ENCODE measurements at places on chromosomes 12 and 14.

DNA sequence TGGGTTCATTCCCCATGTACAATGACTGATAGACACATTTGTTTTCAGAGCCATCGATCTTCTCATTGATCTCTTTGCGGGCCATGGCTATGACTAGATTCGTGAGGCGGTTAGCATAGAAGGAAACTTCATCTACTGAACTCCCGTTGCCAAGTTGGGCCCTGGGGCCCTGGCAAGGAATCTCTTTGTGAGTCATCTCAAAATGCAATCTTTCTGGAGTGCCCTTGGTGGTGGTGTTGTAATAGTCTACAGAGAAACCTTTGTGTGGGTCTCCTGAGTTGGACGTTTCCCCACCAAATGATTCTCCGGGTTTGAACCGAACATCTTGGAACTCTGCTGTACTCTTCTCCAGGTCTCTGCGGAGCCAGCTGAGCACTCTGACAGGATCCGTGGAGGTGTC is 20.4 kb downstream of the AKAP3 start:
- DNase-seq = no peak

- DNase-seq = no peak
These were observed 3.3 kb upstream of the KRT86 start for GRCh38 chr12:52271158-52271557.

DNA sequence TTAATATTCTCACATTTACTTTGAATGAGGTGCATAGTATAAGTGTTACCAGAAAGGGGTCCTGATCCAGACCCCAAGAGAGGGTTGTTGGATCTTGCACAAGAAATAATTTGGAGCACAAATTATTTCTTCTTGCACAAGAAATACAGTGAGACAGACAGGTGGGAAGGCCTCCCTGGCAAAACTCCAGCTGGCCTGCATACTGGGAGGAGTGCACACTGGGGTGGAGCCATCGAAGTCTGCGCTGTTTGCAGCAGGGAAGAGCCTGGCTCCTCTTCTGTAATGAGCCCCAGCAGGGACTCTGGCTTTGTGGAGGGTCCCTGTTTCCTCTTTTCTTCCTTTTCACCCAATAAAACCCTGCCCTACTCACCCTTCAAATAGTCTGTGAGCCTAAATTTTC is 141.6 kb downstream of the GLT1D1 start:
- DNase-seq = peak; percentile 38

- DNase-seq = no peak
These were observed 38.1 kb upstream of the PIWIL1 start for GRCh38 chr12:130299574-130299973.

GRCh38 chr12:119249383-119250155 is 70.8 kb downstream of the HSPB8 start:
- DNase-seq = no peak

DNA sequence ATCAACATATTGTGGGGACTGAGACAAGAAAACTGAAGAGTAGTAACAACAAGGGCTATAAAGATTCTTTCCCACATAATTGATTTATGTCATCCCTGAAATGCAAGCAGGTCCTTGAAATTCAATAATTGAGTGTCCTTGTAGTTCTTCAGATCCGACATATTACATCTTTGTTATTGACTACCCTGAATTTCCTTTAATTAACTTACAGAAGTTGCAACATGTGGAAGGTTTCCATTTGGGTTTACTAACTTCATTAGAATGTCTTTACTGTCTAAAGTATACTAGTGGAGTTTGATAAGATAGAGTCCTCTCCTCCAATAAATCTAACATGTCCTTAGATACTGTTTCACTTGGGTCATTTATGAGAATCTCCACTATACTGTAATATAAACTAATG is 951.8 kb downstream of the SLC6A15 start:
- no peak for DNase-seq

DNA sequence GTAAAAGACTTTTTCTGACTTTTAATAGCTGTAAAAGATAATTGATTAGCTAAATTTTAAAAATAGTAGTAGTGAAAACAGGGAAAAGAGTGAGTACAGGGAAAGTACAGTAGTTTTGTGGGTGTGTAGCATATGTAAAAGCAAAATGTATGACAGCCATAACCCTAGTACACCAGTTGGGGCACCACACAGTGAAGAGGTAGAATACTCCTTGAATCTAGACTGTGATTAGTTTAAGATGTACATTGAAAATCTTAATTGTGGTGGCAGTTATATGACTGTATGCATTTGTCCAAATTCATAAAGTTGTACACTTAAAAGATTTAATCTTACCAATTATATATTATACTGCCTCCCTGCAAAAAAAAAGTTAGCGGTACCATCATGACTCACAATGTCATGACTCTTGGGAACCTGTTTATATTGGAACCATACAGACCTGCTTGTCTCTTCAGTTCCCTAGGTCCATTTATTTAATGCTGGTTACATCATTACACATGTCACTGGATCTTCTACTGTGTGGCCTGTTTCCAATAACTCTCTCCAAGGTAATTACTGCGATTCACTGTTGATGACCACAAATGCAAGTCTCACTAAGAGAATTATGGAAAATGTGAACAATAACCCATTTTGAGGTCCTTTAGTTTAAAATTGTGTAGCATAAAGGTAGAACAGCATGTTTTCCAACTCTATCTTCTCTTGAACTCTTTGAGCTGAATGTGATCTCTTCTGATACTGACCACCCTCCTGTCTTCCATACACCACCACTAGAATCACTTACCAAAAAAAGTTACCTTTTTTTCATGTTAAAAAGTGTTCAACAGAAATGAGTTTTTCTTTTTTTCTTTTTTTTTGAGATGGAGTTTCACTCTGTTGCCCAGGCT is 264.2 kb upstream of the AMIGO2 start:
- no peak for DNase-seq

DNA sequence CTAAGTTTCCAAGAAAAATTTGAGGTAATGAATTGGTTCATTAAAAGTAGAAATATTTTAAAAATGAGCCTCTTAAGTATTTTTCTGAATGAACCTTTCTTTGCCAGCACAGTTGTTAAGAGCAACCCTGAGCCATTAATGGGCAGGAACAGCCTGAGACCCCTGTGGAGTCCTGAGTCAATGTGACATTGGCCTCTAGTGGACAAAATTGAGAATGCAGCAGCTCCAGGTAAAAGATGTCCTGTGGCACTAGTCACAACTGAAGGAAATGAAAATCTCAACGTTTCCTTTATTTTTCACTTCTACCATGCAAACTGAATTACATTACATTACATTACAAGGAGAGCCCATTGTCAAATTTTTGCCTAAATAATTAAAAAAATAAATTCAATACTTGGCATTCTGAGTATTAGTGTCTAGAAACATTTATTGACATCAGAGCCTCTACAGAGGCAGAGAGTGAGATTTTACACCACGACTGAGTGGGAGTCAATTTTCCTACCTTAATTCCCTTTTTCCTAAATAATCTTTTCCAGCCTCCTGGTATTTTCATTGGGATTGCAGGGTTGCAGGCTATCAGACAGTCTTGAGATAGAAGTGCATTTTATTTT is 135.7 kb downstream of the PPM1H start:
- DNase-seq = peak; percentile 72

- DNase-seq = peak; percentile 15
These were observed 91.4 kb downstream of the PLCZ1 start for GRCh38 chr12:18646286-18646890.

- DNase-seq = no peak
These were observed 74.0 kb upstream of the CDKN3 start for GRCh38 chr14:54322701-54323337.

- DNase-seq = peak; percentile 45
These were observed 13.4 kb downstream of the TNFAIP2 start for GRCh38 chr14:103136388-103137271.

DNA sequence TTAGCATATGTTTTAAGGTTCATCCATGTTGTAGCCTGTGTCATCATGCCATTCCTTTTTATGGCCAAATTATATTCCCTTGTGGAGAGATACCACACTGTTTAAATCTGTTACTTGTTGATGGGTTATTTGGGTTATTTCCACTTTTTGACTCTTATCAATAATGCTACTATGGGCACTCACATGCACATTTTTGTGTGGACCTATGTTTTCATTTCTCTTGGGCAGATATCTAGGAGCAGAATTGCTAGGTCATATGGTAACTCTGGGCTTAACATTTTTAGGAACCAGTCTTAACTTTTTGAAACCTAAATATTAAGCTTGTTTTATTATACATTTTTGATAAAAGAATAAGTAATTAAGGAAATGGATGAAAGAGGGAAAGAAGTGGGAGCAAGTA is 4.0 kb downstream of the EML1 start:
- DNase-seq = no peak

DNA sequence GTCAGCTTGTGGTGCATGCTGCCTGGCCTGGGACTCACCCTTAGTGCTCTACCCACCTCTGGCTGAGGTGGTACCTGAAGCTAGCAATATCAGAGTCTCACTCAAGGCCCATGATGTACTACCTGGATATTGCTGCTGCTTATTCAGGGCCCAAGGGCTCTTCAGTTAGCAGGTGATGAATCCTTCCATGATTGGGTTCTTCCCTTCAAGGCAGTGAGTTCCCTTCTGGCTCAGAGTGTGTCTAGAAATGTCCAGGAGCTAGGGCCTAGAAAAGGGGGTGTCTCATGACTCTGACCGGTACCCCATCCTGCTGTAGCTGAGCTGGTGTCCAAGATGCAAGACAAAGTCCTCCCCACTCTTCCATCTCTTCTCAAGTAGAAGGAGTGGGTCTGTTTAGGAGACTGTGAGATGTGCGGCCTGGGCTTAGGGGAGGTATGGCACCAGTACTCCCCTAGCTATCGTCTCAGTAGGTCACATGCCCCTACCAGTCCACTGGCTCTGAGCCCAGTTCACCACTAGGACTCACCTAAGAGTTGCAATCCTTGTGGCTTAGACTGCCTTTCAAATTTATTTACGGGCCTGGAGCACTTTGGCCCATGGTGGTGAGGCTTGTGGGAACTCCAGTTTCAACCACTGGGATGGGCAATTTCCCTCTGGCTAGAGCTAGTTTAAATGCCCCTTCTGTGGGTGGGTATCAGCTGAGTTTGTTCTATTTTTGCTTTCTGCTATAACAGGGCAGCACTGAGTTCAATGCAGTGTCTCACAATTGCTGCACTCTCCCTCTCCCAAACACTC is 12.2 kb downstream of the PRORP start:
- no peak for DNase-seq

DNA sequence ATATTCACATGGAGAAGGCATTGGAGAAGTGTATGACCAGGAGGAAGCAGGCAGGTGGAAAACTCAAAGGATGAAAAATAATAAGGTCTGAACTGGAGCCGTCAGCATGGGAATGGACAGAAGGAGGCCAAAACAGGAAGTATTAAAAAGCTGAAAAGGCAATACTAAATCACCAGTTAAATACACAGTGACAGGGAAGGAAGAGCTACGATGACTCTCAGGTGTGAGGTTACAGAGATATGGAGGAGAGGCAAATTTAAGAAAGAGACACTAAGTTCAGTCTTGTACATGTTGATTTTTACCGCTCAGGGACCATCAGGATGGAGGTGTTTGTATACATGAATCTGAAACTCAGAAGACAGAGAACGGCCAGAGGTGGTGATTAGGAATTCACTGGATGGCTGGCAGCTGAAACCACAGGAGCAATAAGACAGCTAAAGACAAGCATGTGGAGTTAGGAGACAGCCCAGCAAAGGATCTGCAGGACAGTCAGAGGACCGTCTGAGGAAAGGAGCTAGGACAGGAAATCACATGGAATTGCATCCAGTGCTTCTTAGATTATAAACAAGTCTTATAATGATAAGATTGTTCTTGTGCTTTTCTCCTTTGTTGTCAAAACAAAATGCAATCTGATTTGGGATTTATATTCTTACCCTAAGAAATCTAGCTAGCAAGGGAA is 33.9 kb upstream of the CDKN3 start:
- no peak for DNase-seq

DNA sequence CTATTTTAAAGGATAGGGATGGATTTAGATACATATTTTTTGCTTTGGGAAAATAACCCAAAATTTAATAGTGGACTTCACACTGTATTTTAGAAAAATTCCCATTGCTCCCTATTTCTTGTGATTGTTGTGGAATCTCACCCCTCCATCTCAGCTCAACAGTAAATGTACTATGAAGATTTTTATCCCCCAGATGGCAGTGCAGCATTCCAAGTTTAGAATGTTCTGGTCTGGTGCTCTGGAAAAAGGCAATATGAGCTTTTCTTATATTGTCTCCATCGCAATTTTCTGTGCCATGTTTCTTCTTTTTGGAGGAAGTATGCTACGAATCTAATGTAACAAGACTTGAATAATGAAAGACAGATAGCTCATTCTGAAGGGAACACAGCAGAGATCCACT is 471.7 kb upstream of the SYT1 start:
- no peak for DNase-seq

- no peak for DNase-seq
These were observed 3.2 kb upstream of the CLEC4C start for GRCh38 chr12:7750350-7750749.

- DNase-seq = no peak
These were observed 798.1 kb downstream of the NRXN3 start for GRCh38 chr14:78968265-78968664.

GRCh38 chr12:127677537-127678131 is 589.3 kb upstream of the TMEM132C start:
- peak; percentile 70 for DNase-seq

- no peak for DNase-seq
These were observed 443.2 kb downstream of the C12orf50 start for GRCh38 chr12:87585882-87586557.

GRCh38 chr12:6540181-6540877 is 6.0 kb downstream of the GAPDH start:
- DNase-seq = peak; percentile 87

- no peak for DNase-seq
These were observed 193.1 kb upstream of the DIO2 start for GRCh38 chr14:80404413-80404812.

- DNase-seq = no peak
These were observed 234.0 kb downstream of the ADAMTS20 start for GRCh38 chr12:43318021-43318420.

DNA sequence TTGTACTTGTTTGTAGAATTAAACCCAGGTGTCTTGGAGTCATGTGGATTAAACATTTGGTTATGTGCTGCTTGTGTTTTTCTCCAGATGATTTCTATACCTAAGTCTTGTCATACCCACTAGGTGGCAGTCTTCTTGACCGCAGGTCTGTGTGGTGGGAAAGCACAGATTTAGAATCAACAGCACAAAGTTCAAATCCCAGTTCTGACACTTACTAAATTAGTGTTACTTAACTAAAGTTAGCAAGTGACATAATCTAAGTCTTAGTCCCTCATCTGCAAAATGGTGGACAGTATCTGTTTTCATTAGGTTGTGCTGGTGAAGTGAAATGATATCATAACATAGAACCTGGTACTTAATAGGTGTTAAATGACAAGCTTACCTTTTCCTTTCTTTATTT is 151.0 kb upstream of the ARHGAP5 start:
- no peak for DNase-seq

GRCh38 chr14:61813096-61813606 is 50.9 kb downstream of the SNAPC1 start:
- DNase-seq = no peak

DNA sequence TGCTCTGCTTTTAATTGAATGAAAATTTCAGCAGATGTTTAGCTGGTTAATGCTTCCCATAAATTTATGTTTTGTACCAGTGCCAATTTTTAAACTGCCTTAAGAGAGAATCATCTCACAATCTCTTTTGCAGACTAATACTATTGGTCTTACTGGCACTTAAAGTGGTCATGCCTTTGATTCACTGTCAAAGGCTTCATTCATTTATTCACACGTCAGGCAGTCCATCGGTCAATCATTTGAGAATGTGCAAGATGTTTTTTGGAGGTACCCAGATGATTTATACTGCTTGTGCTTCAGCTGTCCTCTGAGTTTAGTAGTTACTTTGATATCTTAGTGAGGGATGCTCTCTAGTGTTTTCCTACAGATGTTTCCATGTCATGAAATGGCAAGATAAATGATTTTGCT is 83.4 kb downstream of the NAV3 start:
- no peak for DNase-seq

GRCh38 chr12:52992699-52993557 is 13.3 kb upstream of the EIF4B start:
- DNase-seq = peak; percentile 83
